ENCODE measurements at places on chromosomes 2 and 18.

- DNase-seq = no peak
These were observed 42.9 kb upstream of the EML6 start for GRCh38 chr2:54680397-54681041.

- no peak for DNase-seq
These were observed 33.7 kb downstream of the TMEM17 start for GRCh38 chr2:62472312-62472711.

GRCh38 chr2:59308108-59308507 is 1067.0 kb upstream of the FANCL start:
- DNase-seq = no peak

GRCh38 chr2:200620606-200621390 is 35.0 kb downstream of the AOX1 start:
- DNase-seq = no peak

DNA sequence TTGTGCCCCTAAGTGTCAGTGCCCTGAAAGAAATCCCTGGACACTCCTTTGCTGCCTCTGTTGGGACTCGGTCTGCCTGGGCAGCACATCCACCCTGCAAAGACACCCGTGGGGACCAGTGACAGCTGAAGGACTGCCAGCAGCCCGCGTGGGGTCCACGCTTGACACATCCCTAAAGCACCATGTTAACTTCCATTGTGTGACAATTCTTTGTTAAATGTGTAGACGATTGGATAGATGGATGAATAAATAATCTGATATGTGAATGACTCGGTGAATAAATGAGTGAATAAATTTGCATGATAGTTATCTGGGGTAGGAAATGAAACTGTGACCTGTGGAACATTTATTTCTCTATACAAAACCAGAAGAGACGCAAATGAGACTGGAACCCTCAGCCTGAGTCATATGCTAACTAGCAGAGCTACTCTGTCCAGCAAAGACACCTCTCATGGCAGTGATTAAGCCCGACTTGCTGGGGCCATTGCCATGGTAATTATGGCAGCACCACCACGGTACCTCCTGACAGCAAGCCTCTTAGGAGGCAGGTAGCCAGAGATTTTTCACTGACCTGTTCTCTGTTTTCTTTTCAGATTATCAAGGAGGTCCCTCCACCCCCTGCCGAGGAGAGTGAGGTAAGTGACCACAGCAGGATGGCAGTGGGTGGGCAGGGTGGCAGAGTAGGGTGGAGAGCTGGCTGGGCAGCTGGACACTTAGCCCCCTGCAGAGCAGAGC is 156.8 kb downstream of the ANTXR1 start:
- no peak for DNase-seq

GRCh38 chr18:77002496-77002895 is 130.1 kb downstream of the MBP start:
- DNase-seq = no peak

- DNase-seq = no peak
These were observed 81.1 kb upstream of the SLC39A10 start for GRCh38 chr2:195575879-195576401.
